OCI-LY7 (cell line): ENCODE measurements at places on chromosomes 2 and 18.

GRCh38 chr2:135638825-135639224, 102.8 kb upstream of the UBXN4 start:
- no peak for DNase-seq

- DNase-seq: no peak
Measured at GRCh38 chr2:196149948-196150347, 21.4 kb downstream of the STK17B start.

GRCh38 chr2:70982971-70983370, 4.5 kb downstream of the ANKRD53 start:
- no peak for DNase-seq

- DNase-seq: no peak
Measured at GRCh38 chr2:41847744-41848441, 199.9 kb upstream of the PKDCC start.

DNA sequence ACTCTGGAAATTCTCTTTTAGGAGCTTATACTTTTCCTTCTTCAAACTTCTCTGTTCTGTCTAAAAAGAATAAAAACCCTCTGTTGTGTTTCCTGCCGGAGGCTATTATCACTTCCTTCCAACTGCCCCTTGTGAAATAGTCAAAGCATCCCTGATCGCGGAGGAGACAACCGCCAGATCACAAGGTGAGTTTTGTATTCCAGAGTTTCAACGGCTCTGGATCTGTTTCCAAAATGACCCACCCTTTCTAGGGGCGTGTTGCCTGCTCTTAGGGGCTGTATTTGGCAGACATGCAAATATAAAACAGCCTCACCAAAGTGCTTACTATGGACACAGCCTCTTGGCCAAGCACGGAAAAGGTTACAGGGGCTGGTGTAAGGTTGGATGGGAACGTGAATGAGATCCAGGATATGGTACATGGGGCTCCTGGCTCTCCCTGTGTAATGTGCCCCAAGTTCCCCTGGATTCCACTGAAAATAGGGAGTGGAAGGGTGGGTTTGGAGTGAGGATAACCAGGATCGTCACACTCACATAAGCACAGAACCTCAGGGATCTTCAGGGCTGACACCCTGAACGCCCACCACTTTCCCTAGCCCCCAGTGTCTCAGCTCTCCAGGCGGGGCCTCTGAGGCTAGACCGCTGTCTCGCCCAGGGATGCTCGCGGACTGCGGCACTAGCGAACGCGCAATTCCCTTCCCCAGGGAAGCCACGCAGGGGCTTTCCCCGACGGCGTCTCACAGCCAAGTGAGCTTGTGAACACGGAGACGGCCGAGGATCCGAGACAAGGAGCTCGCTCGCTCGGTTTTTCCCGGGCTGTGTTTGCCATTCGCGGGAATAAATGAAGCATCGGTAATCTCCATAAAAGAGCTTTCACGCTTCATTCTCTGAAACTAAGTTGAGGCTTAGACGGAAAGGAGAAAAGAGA, 14.4 kb downstream of the EN1 start:
- DNase-seq: no peak

- DNase-seq: no peak
Measured at GRCh38 chr2:173984866-173985604, 19.9 kb upstream of the SP3 start.
